Cortex of kidney (tissue), 1 donor: ENCODE measurements at places on chromosomes 12 and 14.

DNA sequence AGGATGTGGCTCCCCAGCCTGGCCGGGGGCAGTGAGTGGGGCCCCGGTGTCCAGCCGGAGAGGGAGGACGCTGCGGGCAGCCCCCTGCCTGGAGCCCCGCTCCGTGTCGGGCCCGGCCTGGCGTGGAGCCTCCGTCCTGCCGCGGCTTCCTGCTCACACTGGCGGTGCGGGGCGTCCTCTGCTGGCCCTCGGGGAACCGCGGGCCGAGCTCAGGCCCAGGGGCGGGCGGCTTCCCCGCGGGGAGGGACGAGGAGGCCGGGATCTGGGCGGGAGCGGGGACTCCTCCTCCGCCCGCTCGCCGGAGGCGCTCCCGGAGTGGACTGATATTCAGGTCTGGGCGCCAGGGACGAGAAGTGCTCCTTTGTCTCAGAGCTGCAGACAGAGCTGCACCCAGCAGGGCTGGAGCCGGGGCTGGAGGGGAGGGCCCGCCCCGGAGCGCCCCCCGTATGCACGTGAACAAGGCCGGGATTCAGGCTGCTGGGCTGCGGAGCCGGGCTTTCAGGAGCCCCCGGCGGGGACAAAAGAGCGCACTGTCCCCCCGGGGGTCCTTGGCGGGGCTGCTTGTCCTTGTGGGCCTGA is 2.2 kb downstream of the MMP17 start:
- DNase-seq: no peak

GRCh38 chr12:19894050-19894449 is 454.8 kb downstream of the AEBP2 start:
- DNase-seq: no peak

GRCh38 chr14:36555998-36556743 is 26.2 kb downstream of the NKX2-8 start:
- no peak for DNase-seq

- DNase-seq: no peak
These were observed 13.5 kb upstream of the CYP46A1 start for GRCh38 chr14:99670361-99671234.

- DNase-seq: no peak
These were observed 5.6 kb upstream of the FAM234B start for GRCh38 chr12:13038491-13039161.

GRCh38 chr14:93010522-93011140 is 87.7 kb downstream of the CHGA start:
- DNase-seq: no peak

DNA sequence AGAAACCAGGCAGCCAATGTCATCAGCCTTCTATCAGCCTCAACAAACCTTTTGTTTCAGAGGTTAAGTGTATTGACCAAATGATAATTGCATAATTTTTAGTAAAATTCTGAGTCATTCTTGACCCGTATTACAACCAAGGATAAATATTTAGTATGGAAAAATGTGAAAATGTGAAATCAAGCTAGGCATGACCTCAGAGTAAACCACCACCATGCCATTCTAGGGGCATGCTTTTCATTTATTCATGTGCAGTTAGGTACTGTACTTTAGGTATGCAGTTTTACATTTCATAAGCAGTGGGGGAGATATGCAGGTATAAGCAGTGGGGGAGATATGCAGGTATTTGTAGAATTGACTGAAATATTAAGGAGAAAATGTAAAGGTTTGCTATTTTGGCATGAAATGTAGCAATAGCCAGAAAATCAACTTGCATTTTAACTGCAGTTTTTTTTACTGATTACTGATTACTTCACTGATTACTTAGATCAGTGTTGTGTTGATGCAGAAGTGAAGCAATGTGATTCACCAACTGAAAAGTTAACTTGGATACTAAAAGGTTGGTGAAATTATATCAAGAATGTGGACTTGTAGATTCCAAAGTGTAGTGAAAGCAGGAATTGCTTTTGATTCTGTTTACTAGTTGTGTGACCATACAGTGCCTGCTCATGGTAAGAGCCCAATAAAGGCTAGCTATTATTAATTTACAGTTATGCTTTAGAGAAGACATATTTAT is 184.2 kb downstream of the ESR2 start:
- no peak for DNase-seq

DNA sequence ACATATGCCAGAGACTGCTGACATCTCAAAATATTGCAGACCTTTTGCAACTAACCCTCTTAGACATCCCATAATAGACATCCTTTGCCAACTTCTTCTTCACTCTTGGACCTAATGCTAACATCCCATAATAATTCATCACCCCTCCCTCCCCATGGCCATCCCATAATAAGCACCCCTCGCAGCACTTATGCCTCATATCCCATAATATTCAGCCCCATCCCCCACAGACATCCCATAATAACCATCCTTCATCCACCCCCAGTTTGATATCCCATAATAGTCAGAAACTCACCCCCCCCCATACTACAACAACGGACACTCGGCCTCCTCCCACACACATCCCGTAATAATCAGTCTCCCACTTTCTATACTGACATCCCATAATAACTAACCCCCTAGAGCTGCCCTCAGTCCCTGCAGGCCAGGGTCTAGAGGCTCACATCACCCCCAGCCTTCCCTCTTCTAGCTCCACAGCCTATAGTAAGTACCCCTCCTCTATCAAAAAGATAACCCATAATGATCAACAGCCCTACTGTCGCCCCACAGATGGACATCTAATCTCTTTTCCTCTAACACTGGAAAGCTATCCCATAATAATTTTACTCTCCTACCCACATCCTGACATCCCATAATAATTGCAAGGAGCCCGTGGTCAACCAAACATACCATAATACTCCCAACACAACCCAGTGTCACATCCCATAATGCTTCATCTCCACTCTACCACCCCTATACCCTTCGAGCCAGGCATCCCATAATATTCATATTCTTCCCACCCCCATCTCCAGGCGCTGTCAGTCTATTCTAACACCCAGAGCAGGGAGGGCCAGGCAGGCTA is 792 bp upstream of the CHD4 start:
- no peak for DNase-seq

GRCh38 chr12:22285846-22286245 is 48.7 kb downstream of the ST8SIA1 start:
- no peak for DNase-seq

GRCh38 chr12:93373961-93374656 is 3.6 kb upstream of the NUDT4 start:
- no peak for DNase-seq

GRCh38 chr12:41683513-41684240 is 461.0 kb downstream of the GXYLT1 start:
- DNase-seq: no peak

DNA sequence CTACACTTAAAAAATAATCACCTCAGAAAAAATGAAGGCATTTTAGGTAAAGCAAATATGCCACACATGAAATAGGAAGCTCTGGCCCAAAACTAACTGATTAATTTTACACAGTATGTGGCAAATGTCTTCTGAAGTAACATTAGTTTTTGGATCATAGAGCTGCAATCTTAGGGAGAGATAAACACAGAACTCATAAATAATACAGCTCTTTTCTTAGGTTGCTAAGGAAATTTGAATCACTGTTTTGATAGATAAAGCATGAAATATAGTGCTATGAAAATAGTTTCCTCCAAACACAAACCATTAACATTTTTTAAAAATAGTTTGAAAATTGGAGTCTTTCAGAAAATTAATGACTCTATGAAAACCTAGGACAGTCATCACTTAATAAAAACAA is 15.0 kb downstream of the RASSF9 start:
- DNase-seq: no peak

DNA sequence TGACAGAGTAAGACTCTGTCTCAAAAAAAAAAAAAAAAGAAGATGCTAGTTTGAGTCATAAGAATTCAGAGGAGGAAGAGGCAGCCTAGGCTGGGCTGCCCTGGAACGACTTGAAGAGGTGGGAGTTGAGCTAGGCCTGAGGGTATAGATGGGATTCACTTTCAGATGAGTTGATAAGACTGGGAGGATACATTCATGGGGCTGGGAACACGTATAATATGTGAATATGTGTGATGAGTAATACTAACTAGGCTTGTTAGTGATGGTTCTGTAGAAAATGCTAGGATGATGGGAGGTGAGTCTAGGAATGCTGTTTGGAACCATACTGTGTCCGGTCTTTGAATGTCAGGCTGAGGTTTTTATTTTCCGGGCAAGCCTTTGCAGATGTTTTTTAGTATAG is 9.0 kb downstream of the PLEKHA5 start:
- DNase-seq: no peak

- DNase-seq: no peak
These were observed 358.5 kb downstream of the TMEM121 start for GRCh38 chr14:105884808-105885281.

GRCh38 chr12:117680312-117680711 is 288.5 kb downstream of the KSR2 start:
- no peak for DNase-seq

- DNase-seq: no peak
These were observed 362.3 kb downstream of the FLRT2 start for GRCh38 chr14:85892251-85892650.

DNA sequence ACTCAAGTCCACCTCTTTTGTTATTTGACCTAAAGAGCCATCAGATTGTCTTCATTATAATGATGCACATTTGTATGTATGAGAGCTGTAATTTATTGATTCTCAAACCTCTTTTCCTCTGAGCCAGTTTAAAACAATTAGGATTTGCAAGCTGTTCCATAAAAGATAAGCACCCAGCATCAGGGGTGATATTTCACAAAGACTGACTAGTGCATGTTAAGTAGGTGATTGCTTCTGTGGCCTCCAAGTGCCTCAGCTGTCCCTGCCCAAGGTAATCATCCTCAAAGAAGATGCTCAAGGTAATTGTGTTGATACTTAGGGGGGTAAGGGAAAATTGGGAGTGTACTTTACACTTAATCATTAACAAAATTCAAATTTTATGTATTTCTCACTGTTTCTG is 18.2 kb downstream of the CEP128 start:
- DNase-seq: no peak

DNA sequence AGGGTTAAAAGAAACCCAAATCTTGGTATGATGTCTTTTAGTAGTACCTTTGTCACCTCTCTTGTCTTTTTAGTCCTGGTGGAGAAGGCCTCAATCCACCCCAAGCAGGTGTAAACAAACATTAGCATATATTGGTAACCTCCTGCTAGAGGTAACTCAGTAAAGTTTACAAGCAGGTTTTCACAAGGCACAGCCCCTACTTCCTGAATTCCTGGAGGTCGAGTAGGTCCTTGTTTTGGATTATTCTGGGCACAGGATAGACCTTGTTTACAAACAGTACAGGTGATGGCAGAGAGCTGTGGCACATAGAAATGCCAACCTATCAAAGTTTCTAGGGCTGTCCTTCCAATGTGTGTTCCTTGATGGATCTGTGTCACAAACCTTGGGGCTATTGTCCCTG is 99.1 kb downstream of the ALG10 start:
- DNase-seq: no peak

GRCh38 chr12:46558677-46559076 is 186.1 kb upstream of the SLC38A2 start:
- no peak for DNase-seq

GRCh38 chr14:60328583-60328982 is 79.6 kb downstream of the PPM1A start:
- no peak for DNase-seq

- DNase-seq: no peak
These were observed 58.0 kb downstream of the LLPH start for GRCh38 chr12:66072566-66072965.

- no peak for DNase-seq
These were observed 723.4 kb downstream of the TRHDE start for GRCh38 chr12:72995616-72996015.

GRCh38 chr12:58372298-58372697 is 430.9 kb downstream of the ATP23 start:
- DNase-seq: no peak

GRCh38 chr14:84340938-84341337 is 1189.0 kb upstream of the FLRT2 start:
- DNase-seq: no peak

GRCh38 chr14:31787377-31787776 is 226.2 kb downstream of the NUBPL start:
- DNase-seq: no peak

- no peak for DNase-seq
These were observed 10.4 kb upstream of the RMST start for GRCh38 chr12:97452230-97452629.

DNA sequence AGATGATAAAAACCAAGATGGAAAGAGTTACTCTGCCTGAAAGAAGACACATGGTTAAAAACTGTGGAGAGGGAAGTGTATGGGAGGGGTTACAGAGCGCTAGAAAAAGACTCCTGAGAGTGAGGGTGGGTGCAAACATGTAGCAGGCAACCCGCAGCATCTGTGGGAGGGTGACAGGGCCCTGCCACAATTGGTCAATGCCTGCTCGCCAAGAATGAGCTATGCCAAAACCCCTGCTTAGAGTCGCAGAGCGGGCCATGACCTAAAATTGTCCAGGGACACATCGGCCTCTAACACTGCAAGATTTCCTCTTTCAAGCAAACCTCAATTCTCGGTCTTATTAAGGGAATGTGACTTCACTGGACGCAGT is 700 bp downstream of the PRKAG1 start:
- no peak for DNase-seq

DNA sequence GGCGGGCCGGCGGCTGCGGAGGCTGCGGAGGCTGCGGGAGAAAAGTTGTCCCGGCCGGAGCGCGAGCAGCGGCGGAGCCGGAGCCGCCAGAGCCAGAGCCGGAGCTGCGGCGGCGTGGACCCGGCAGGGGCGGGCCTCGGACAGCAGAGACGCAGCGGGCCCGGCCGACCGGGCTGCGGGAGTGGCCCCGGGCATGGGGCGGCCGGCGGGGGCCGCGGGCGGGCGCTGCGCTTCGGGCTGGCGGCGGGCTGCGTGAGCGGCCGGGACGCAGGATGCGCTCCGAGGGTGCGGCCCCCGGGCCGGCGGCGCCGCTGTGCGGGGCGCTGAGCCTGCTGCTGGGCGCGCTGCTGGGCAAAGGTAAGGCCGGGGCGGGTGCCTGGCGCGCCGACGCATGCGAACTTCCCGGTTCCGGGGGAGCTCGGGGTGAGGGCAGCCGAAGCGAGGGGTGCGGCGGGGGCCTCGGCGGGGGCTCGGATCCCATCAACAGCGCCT is at the start of gene TMEM132C:
TSS of gene TMEM132C (plus strand) at position 40 of the 492 bp plus-strand sequence. CDS start at position 273, 233 bp downstream.
- no peak for DNase-seq

- DNase-seq: no peak
These were observed 4.3 kb upstream of the PGF start for GRCh38 chr14:74959596-74960180.

- DNase-seq: no peak
These were observed 52.5 kb downstream of the TESPA1 start for GRCh38 chr12:54932038-54932437.
